ENCODE measurements at places on chromosomes 2 and 18.

GRCh38 chr2:8119782-8120505, 561.9 kb upstream of the ID2 start:
- DNase-seq: no peak

DNA sequence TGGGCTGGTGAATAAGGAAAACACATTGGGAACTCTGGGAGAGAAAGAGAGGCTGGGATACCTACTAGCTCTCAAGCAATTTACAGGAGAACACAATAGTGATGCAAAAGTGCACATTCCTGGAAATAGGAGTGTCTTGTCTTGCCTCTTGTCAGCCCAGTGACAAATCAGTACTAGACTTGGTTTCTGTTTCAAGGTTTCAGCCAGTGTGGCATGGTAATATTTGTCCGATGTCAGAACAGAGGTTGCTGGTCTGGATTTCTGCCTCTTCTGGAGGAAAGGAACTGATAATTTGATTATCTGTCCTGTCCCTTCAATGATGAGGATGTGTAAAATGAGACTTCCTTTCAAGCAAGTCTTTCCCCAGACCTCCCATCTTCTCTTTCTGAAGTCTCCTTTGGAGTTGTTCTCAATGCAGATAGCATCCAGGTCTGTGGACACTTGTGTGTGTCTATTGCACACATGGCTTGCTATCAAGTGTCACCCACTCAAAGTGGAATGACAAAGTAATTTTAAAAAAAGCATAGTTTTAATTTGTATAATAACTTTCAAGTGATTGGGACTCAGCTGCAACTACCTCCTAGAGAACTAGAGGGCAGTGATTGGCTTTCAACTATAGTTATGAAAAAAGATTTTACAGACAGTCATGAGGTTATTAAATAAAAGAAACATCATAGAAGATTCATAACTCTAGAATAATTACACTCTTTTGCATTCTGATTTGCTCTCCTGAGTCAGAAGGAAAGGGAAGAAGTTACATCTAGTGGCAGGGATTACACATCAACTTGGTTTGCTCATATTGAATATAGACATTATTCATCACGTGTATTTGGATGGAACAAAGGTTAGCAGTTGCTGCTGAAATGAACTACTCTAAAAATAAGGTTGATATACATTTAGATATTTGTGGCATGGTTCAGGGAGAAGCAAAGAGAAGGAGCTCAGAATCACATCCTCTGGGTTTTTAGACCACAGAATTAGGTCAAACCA, 4.5 kb downstream of the GPR39 start:
- DNase-seq: no peak

DNA sequence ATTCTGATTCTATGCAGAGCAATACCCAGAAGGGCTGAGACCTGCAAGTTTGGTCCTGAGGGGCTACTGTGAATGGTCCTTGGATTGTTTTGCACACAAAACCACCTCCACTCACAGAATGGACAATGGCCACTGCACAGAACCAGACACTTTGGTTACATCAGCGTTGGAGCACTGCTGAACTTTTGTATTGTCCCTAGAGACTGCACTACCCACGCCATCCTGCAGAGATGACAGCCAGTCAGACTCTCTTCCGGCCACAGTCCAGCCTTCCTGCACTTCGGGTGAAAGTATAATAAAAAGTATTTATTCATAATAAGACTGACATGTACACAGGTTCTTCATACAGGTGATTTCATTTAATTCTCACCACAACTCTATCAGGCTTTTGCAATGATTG, 35.7 kb downstream of the CELF4 start:
- no peak for DNase-seq

DNA sequence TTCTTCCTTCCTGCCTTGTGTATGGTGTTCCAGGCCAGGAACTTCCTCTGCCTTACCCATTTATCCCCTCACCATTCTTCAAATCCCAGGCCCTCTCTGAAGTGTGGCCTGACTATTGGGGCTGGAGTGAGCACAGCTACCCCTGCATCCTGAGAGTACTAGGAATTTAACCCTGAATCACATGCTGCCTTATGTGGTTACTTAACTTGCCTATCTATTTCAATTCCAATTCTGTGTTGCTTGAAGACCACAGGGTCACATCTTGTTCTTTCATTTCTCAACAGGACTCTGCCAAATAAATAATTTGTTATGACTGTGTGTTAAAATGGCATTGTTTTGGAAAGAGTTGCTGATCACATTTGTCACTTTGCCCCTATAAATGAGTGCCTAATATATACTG, 108.6 kb downstream of the CERS6 start:
- DNase-seq: no peak

- DNase-seq: no peak
Measured at GRCh38 chr2:219522111-219523030, 8.1 kb downstream of the ASIC4 start.

Measured in activated T-helper 1 cell treated with anti-CD3 and anti-CD28 coated beads, Interleukin-2, amount 50 U/mL, for 16 hours (primary cell).